ENCODE measurements at places on chromosomes 5 and 9. TPM values are rescaled to one million over a fixed set of nuclear protein-coding genes. Genes with fewer than 3 reads are reported as not detected.
A peak's percentile ranks its signal among the peaks of the same experiment; 100 is the strongest.

DNA sequence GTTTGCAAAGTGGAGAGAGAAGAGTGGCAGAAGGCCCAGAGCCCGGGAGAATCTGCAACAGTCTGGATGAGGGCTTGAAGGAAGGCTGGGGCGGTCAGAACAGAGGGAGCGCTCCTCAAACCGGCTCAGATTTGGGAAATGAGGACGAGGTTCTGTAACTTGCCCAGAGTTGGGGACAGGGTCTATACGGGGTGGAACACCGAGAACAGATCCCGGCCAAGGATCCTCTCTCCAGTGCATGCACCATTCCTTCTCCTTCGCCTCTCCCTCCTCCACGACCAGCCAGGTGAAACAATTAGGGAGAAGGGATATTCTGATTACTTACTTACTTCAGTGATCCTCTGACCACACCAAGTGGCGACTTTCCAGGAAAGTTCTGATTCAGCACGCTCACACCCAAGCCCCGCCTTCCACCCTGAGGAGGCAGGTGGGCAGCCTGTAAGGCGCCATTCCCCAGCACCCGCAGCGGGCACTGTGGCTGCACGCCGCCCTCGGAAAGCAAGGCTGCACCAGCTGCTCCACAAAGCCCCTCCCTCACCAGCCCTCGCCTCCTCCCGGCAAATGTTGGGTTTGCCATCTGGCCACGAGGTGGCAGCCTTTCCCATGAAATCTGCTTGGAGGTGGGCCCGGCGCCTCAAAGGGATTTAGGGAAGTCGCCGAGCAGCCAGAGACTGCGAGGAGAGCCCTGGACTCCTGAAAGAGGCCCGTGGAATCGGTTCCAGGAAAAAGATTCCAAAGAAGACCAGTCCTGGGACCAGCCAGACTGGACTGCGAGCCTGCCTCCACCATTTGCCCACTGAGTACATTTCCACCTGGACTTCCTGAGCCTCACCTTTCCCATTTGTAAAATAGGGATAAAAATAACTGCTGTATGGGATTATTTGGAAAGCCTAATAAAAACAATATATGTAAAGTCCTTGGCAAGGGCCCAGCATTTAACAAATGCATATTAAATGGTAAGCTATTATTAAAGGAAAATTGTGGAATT is 22.2 kb upstream of the WWC1 start:
- no peak overlapping the region for H3K27ac ChIP-seq
- peak overlapping the region; percentile 29 for H3K4me3 ChIP-seq
- peaks cover 2% of the 10 kb centered on the region for H3K4me1 ChIP-seq
- no peaks in the 10 kb centered on the region for H3K36me3 ChIP-seq
- DNase-seq = peak; percentile 86

Gene PNPLA7
- 0.57 TPM for total RNA-seq

DNA sequence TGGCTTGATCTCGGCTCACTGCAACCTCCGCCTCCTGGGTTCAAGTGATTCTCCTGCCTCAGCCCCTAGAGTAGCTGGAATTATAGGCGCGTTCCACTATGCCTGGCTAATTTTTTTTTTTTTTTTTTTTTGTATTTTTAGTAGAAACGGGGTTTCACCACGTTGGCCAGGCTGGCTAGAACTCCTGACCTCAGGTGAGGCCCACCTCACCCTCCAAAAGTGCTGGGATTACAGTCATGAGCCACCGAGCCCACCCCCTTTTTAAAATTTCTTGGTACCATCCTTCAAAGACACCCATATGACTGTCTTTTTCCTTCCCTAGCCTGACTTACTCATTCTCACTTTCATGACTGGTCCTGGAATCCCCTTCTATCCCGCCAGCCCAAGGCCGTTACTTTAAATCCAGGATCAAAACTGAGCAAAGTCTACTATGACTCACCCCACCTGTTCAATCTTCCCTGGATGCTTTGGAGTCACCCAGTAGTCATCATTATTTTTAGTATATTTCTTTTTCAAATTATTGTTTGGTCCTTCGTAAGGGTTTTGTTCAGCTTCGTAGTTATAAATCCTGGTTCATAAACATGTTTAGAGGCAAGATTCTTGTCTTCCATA is 1.2 kb upstream of the TBCA start:
- H3K27me3 ChIP-seq = no peaks in the 10 kb centered on the region
- no peak overlapping the region for H3K27ac ChIP-seq
- peaks cover 18% of the 10 kb centered on the region for H3K4me1 ChIP-seq
- H3K4me3 ChIP-seq = no peak overlapping the region
- no peak for DNase-seq

DNA sequence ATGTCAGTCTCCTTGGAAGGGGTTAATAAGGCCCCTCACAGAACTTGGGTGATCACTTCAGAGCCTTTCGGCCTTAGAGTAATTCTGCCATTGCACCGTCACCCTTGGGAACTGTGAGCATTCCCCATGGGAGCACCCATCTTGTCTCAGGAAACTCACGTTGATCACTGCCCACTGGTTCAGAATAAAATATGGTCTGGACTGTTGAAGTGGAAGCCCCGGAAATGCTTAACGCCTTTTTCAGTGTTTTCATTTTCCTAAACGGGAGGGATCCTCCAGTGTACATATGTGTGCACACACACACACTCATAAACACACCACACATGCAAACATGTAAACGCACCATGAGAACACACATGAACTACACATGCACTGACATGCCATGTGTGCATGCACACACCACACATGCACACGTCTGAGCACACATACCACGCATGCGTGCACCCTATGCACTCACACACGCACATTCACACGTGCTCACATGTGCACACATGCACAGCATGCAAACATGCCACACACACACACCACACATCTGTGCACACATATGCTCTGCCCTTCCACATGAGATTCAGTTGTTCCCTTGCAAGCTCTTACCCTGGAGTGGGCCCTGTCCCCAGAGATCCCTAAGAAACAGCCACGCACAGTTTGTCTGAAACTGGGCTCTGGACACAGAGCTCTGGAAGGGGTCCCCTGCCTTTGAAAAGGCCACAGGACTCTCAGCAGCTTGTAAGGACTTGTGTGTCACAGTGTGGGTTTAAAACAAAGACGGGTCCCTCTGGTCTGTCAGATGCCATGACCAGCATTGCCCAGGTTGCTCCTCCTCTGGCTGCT is 17.0 kb downstream of the MRPL36 start:
- DNase-seq = no peak
- H3K27me3 ChIP-seq = no peaks in the 10 kb centered on the region
- H3K4me1 ChIP-seq = no peaks in the 10 kb centered on the region
- no peak overlapping the region for H3K4me3 ChIP-seq
- no peaks in the 10 kb centered on the region for H3K36me3 ChIP-seq

DNA sequence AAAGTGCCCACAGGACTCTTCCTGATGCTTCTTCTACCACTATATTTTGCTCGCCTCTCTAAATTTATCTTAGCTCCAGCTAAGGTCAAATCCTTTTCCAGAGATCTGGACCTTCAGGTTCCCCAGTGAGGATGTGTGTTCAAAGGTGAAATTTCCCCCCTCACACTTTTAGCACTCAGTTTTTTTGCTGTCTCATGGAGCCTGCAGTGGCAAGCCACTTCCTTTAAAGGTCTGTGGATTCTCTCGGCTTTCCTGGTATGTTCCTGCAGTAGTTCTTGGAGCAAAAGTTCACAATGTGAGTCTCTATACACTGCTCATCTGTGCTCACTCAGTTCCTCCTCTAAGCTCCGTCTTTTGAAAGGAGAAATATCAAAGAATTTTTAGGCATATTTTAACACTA is 181.4 kb downstream of the LURAP1L start:
- no peaks in the 10 kb centered on the region for H3K27me3 ChIP-seq
- no peak overlapping the region for H3K27ac ChIP-seq
- H3K4me3 ChIP-seq = no peak overlapping the region
- peaks cover 5% of the 10 kb centered on the region for H3K36me3 ChIP-seq

DNA sequence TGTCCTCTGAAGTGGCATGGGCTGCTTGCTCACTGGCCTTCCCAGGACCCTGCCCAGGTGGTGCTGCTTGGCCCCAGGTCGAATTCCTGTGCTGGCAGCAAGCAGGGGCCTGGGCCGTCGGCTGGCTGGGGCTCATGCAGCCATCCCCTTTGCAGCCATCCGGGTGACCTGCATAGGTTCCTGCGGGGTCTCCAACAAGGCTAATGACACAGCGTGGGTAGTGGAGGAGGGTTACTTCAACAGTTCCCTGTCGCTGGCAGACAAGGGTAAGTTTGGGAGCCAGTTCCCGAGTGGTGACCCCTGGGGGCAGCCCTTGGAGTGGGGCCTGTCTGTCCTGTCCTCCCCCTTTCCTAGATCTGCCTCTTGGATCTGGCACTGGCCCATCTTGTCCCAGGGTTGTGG is 6.1 kb upstream of the EHMT1 start:
- no peak overlapping the region for H3K4me3 ChIP-seq
- H3K4me1 ChIP-seq = peaks cover 7% of the 10 kb centered on the region
- H3K36me3 ChIP-seq = peaks cover 6% of the 10 kb centered on the region
- H3K27ac ChIP-seq = no peak overlapping the region
- H3K27me3 ChIP-seq = no peaks in the 10 kb centered on the region
- no peak for DNase-seq

DNA sequence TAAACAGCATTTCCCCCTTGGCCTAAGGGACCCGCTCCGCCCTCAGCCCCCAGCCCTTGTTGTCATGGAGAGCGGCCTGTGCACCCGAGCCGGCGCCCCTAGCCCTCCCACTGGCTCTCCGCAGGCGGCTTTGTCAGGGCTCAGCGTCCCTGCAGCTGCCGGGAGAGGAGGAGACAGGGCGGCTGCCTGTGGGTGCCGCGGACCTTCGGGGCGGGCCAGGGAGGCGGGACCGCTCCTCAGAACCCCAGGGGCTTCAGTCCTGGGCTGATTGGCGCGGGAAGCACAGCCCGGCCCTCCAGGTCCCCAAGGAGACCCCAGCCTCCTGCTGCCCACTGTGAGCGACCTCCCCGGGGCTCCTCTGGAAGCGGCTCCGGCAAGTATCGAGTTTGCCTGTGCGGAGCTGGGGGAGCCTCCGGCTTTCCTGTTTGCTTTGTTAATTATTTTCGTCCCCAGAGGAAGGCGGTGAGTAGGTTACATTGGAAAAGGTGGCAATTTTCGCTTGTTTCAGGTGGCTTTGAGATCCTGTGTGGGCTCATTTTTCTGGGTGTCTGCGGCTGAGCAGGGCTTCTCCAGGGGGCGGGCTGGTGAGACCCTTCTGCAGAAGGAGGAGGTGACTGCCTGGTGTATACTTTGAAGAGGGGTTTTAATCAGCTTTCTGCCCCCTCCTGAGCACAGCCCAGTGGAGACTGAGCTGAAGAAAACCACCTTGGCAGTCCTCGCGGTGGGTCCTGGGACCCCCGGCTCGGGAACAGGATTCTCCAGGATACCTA is at the start of gene FGD3:
Gene FGD3 (plus strand): TSS at position 256 of the 770 bp plus-strand sequence. CDS start 28,734 bp downstream, outside the sequence.
- peaks cover 6% of the 10 kb centered on the region for H3K4me1 ChIP-seq
- no peaks in the 10 kb centered on the region for H3K27me3 ChIP-seq
- peak within 1 kb of the TSS; percentile 24 for H3K4me3 ChIP-seq
- no peak for DNase-seq
- H3K36me3 ChIP-seq = no peaks in the 10 kb centered on the region

- no peaks in the 10 kb centered on the region for H3K4me1 ChIP-seq
- no peak for DNase-seq
- no peak overlapping the region for H3K27ac ChIP-seq
- H3K36me3 ChIP-seq = no peaks in the 10 kb centered on the region
These were observed 33.0 kb downstream of the ZDHHC11B start for GRCh38 chr5:751496-751895.

DNA sequence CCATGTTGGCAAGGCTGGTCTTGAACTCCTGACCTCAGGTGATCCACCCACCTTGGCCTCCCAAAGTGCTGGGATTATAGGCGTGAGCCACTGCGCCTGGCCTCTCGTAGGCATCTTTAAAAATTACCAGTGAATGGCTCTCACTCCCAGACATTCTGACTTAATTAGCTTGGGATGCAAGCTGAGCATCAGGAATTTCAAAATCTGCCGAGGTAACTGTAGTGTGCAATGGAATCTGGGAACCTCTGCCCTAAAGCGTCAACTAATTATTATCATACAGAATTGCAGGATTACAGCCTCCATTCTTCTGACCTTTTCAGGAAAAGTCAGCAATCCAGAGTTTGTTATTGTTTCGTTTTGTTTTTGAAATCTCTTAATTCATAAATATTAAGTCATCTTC is 213.4 kb upstream of the DMAC1 start:
- no peaks in the 10 kb centered on the region for H3K4me1 ChIP-seq
- no peaks in the 10 kb centered on the region for H3K36me3 ChIP-seq
- no peaks in the 10 kb centered on the region for H3K27me3 ChIP-seq
- H3K4me3 ChIP-seq = no peak overlapping the region
- no peak overlapping the region for H3K27ac ChIP-seq
- peak; percentile 15 for DNase-seq

GRCh38 chr5:368183-369084 is 46.9 kb downstream of the AHRR start:
- no peak overlapping the region for H3K27ac ChIP-seq
- H3K4me3 ChIP-seq = no peak overlapping the region
- peaks cover 5% of the 10 kb centered on the region for H3K4me1 ChIP-seq
- DNase-seq = no peak
- no peaks in the 10 kb centered on the region for H3K27me3 ChIP-seq

GRCh38 chr9:121368745-121369144 is 1.3 kb downstream of the STOM start:
- no peak for DNase-seq
- H3K36me3 ChIP-seq = no peaks in the 10 kb centered on the region
- no peak overlapping the region for H3K27ac ChIP-seq
- peak overlapping the region; percentile 65 for H3K4me3 ChIP-seq

GRCh38 chr5:137075163-137075970 is 423.8 kb downstream of the SPOCK1 start:
- H3K36me3 ChIP-seq = no peaks in the 10 kb centered on the region
- peaks cover 6% of the 10 kb centered on the region for H3K4me1 ChIP-seq
- no peaks in the 10 kb centered on the region for H3K27me3 ChIP-seq
- H3K4me3 ChIP-seq = no peak overlapping the region

DNA sequence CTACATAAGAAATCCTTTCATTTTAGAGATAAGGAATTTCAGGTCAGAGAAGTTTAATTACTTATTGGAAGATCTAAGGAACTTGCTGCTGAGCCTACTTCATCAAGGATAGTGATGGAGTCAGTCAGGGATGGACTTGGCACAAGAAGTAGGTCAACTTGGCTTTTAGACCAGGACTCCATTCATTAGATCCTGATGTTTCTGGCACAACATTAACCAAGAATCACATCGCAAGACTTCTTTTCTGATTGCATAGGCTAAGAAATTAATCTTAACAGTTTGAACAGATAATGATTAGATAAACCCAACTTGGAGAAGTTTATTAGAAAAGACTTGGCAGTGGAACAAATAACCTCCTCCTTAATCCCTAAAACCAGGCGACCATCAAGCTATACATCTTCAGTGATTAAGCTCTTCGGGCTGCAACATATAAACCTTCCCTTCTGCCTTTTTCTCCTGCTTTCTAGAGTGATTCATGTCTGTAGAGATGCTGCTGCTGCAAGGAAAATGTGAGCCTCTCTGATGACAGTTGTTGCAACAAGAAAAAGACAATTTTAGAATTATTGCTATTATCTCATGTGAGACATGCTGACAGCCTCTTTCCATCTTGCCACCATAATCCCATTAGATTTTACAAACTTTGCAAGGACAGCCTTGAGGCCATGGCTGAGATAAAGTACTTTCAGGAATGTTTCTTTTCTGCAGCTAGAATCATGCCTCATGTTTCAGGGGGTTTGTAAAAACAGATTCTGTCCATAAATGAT is 207.9 kb upstream of the SLC27A6 start:
- no peak overlapping the region for H3K4me3 ChIP-seq
- no peaks in the 10 kb centered on the region for H3K4me1 ChIP-seq
- no peaks in the 10 kb centered on the region for H3K27me3 ChIP-seq
- H3K27ac ChIP-seq = no peak overlapping the region
- no peaks in the 10 kb centered on the region for H3K36me3 ChIP-seq

Data from H1 (cell line).